Liver (tissue), 10 donors: ENCODE measurements at places on chromosomes 1 and 21.
A peak's percentile ranks its signal among the peaks of the same experiment; 100 is the strongest.

DNA sequence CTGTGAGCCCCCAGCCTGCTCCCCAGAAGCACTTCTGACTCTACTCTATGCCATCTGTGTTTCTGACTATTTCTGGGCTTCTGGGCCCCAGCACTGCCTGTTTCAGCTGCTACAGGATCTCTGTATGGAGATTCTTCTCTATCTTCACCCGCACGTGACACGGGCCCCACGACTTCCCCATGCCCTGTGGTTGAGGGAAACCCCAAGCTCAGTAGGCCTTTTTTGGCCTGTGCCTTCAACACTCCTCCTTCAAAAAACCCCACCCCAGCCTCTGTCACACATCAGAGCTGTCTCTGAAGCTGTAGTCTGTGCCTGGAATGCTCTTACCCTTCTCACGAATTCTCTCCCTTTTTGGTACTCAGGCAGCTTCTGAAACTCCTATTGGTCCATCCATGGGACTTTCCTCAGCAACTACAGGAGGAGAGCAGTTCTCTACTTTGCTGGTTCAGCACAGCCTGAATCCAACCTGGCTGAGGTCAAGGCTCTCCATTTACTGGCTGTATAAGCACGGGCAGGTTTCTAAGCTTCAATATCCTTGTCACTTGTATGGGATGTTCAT, 2.0 kb upstream of the NID1 start:
- DNase-seq: no peak

- no peak for DNase-seq
Observed at GRCh38 chr1:232635778-232636356, 5.9 kb upstream of the SIPA1L2 start.

- DNase-seq: no peak
Observed at GRCh38 chr21:45962531-45963231, 18.9 kb upstream of the COL6A1 start.

- DNase-seq: peak; percentile 77
Observed at GRCh38 chr1:85137660-85138059, 63.2 kb downstream of the SYDE2 start.

GRCh38 chr1:5911871-5912271, 80.4 kb downstream of the NPHP4 start:
- no peak for DNase-seq

DNA sequence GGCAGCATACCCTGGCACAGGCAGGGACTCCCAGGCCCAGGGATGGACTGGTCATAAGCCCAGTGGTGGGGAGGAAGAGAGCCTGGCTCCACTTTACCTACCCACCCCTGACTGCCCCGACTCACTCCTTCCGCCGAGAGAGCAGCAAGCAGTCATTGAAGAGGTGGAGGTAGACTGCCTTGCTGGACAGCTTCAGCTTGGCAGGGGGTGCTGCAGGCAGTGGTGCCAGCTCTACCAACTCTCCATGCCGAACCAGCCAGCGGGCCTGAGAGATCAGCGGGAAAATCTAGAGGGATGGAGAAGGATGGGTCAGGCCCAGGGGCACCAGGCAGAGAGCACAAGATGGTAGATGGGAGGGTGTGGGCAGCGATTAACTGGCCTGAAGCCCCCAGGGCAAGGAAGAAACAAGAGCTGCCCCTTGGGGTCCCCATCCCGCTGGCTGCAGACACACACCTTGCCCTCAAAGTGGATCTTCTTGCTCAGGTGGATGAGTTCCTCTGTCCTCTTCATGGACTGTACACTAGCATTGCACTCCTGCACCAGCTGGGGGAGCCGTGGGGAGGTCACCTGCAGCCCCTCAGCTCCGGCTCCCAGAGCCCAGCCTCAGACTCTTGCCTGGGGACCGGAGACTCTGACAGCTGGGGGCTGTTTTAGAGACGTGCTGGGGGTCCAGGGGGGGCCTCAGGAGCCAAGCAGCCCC, 7.7 kb downstream of the ARHGEF19 start:
- DNase-seq: peak; percentile 61

DNA sequence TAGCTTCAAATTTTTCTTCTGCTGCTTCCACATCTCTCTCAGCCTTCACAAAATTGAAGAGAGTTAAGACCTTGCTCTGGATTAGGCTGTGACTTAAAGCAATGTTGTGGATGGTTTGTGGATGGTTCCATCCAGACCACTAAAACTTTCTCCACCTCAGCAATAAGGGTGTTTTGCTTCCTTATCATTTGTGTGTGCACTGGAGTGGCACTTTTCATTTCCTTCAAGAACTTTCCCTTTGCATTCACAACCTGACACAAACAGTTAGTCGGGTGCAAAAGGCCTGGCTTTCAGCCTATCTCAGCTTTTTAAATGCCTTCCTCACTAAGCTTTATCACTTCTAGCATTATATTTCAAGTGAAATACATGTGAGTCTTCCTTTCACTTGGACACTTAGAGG, 30.3 kb downstream of the DENND1B start:
- no peak for DNase-seq

- DNase-seq: no peak
Observed at GRCh38 chr1:205920861-205921569, 22.2 kb downstream of the SLC26A9 start.

- DNase-seq: no peak
Observed at GRCh38 chr1:186536273-186536890, 75.5 kb upstream of the PDC start.

- peak; percentile 36 for DNase-seq
Observed at GRCh38 chr1:57422271-57423134, 1.4 kb downstream of the DAB1 start.

- DNase-seq: no peak
Observed at GRCh38 chr1:225763716-225764548, 13.7 kb upstream of the SRP9 start.

- no peak for DNase-seq
Observed at GRCh38 chr1:15417059-15417934, 7.6 kb downstream of the EFHD2 start.

DNA sequence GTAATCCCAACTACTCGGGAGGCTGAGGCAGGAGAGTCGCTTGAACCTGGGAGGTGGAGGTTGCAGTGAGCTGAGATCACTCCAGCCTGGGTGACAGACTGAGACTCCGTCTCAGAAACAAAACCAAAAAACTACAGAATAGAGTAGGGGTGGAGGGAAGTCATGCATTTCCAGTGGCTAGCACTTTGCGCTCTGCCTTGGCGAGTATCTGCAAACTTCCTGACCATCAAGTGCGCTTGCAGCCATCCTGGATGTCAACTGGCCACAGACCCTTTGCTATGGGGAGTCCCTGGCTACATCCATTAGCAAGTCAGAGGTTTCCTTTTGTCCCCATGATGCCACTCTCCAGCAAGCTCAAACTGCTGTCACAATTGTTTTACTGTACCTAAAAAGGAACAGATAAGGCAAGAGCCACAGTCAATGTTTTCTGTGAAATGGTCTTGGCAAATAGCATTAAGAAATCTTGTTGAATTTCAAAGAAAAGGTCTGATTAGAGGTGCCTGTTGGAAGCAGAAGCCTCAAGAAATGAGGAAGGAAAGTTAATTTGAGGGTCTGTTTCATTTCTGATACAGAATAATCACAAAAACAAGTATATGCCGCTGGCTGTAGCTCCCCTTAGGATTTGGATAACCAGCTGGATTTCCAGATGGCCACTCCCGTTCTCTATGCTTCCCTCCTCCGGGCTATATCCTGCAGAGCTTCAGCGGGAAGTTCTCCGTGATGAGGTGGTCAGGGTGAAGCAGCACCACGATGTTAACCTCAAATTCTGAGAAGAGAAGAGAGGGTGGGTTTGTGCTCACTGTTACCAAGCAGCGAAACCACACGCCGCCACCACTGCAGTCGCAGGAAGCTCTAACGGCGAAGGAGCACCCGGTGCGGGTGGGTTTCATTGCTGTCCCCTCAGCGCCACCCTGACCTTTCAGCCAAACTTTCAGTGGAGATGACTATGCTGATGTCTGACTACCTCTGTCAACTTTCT, 42.0 kb downstream of the VPS26C start:
- no peak for DNase-seq
